PC-9 (cell line): ENCODE measurements at places on chromosomes 16 and 17. TPM values are rescaled to one million over a fixed set of nuclear protein-coding genes. Genes with fewer than 3 reads are reported as not detected.

HSDL1 gene
- 30.5 and 32.1 TPM in 2 replicates for total RNA-seq

DNA sequence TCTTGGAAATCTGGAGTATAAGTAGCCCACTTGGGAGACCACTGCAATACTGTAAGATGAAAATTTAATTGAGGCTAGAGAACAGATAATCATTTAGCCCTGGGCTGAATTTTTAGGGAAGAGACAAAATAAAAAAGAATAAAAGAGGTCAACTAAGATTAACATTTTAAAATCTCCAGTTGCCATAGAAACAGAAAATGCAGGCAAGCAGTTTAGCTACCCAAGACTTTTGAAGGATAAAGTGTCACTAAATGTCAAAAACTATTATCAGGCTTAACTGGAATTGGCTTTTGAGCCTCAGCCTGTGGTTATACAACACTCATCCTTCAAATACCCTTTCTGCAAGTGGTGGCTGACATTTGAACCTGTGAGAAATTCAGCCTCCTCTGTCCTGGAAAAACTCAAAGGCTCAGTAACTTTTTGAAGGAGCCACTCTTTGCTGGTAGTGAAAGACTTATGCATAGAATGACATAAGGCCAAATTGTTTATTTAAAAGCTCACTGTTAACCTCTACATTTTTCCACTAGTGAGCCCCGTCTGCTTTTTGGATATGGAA is 220.7 kb upstream of the KCNJ16 start:
- H3K4me1 ChIP-seq = peaks cover 31% of the 10 kb centered on the region
- no peak overlapping the region for H3K27ac ChIP-seq
- H3K27me3 ChIP-seq = no peaks in the 10 kb centered on the region
- DNase-seq = no peak

PMM2 gene
- 40.0 and 54.4 TPM in 2 replicates for total RNA-seq

DNA sequence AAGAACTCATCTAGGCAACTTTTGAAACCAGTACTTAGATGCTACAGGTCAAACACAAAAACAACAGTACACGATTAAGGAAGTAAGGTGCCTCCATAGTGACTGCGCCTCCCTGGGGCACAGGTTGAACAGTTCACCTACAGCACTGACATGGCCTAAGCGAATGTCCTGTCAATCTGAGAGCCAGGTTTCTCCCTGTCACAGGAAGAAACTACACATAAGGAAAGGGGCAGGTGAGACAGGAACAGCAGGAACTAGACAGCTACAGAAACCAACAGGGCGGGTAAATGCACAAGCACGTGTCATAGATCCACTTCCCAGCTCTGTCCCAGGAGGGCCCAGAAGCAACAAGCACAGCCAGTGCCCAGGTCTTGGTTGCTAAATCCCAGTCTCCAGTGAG is 8.0 kb upstream of the ARHGDIA start:
- H3K4me3 ChIP-seq = no peak overlapping the region
- no peak for DNase-seq
- H3K4me1 ChIP-seq = no peaks in the 10 kb centered on the region

CACNG3 gene
- total RNA-seq = not detected in 2 replicates

DNA sequence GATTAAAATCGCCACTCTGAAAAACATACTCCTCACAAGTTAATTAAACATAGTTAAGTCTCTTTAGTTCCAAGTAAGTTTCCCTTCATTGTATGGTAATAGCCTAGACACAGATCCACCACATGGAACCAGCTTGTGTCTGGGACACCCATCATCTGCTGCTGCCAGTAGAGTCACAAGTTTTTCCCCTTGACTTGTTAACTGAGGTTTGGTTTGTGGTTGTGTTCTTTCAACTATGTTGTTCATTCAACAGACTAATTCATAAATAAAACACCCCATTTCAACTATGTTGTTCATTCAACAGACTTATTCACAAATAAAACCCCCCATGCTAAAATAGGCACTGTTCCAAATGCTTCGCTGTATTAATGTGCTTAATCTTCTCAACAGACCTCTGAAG is 24.4 kb downstream of the YWHAE start:
- H3K27me3 ChIP-seq = no peaks in the 10 kb centered on the region
- H3K36me3 ChIP-seq = peaks cover 43% of the 10 kb centered on the region
- no peak for DNase-seq
- H3K4me1 ChIP-seq = no peaks in the 10 kb centered on the region

SEPTIN12 gene
- not detected in 2 replicates for total RNA-seq

TRAPPC1 gene
- total RNA-seq = 181 and 224 TPM in 2 replicates

MMP28 gene
- total RNA-seq = 2.8 and 6.4 TPM in 2 replicates

OSGIN1 gene
- 41.3 and 44.8 TPM in 2 replicates for total RNA-seq

- DNase-seq = no peak
- no peaks in the 10 kb centered on the region; the same call in 1 of the 2 replicates for H3K27me3 ChIP-seq
- no peaks in the 10 kb centered on the region for H3K4me1 ChIP-seq
- no peaks in the 10 kb centered on the region for H3K36me3 ChIP-seq
Observed at GRCh38 chr17:511001-511698, 158.5 kb upstream of the RPH3AL start.

GRCh38 chr16:11101695-11102522 is 154.1 kb downstream of the SOCS1 start:
- H3K27me3 ChIP-seq = no peaks in the 10 kb centered on the region
- H3K36me3 ChIP-seq = no peaks in the 10 kb centered on the region
- H3K4me1 ChIP-seq = peaks cover 26% of the 10 kb centered on the region
- no peak for DNase-seq
- H3K27ac ChIP-seq = no peak overlapping the region
- H3K4me3 ChIP-seq = no peak overlapping the region

DNA sequence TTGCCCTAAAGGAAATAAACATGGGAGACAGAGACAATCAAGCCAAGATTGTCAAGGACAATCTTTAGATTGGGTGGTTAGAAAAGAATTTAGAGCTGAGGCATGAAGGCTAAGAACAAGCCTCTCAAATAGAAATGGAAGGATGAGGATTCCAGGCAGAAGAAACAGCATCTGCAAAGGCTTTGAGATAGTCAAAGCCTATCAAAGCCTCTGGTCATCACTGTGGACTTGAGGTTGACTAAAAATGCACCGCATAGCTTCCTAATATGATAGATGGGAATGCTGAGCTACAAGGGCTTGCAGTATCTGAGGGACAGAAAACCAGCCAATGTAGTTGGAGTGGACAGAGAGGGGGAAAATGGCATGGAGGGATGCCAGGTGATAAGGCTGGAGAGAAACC is 109.8 kb upstream of the FAM20A start:
- no peak overlapping the region for H3K4me3 ChIP-seq
- H3K27me3 ChIP-seq = peaks cover 57% of the 10 kb centered on the region
- H3K36me3 ChIP-seq = no peaks in the 10 kb centered on the region
- no peak for DNase-seq
- H3K27ac ChIP-seq = no peak overlapping the region
- H3K4me1 ChIP-seq = no peaks in the 10 kb centered on the region

GRCh38 chr17:68460715-68461114 is 3.4 kb upstream of the WIPI1 start:
- H3K36me3 ChIP-seq = no peaks in the 10 kb centered on the region
- H3K4me3 ChIP-seq = no peak overlapping the region
- no peak for DNase-seq

DNA sequence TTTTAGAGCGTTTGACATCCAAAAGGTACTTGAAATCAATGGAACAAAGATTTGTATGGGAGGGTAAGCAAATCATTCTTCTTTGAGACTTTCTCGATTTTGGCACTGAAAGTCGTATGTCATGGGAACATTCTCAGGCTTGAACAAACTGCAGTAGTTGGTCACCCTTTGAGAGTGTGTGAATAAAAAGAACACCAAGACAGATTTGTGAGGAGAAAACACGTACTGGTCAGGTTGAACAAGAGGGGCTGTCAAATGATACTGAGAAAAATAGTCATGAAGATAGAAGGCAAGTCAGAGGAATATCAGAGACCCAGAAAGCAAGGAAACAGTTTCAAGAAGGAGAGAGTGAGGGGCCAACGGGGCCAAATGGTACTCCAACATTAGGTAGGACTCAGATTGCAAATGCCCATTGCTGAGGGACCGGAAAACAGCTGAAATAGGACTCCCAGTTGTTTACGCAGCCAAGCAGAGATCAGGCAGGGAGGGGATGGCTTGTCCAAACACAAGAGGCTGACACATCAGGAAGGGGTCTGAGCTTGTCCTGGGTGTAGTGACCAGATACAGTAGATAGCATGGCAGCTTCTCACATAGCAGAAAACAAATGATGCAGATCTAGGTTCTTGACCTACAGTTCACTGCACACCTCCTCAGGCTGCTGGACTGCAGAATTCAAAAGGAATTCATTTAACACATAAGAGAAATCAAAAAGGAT is 74.5 kb upstream of the MYOCD start:
- H3K27me3 ChIP-seq = peaks cover 9% of the 10 kb centered on the region
- no peaks in the 10 kb centered on the region for H3K36me3 ChIP-seq
- H3K4me1 ChIP-seq = no peaks in the 10 kb centered on the region

DNA sequence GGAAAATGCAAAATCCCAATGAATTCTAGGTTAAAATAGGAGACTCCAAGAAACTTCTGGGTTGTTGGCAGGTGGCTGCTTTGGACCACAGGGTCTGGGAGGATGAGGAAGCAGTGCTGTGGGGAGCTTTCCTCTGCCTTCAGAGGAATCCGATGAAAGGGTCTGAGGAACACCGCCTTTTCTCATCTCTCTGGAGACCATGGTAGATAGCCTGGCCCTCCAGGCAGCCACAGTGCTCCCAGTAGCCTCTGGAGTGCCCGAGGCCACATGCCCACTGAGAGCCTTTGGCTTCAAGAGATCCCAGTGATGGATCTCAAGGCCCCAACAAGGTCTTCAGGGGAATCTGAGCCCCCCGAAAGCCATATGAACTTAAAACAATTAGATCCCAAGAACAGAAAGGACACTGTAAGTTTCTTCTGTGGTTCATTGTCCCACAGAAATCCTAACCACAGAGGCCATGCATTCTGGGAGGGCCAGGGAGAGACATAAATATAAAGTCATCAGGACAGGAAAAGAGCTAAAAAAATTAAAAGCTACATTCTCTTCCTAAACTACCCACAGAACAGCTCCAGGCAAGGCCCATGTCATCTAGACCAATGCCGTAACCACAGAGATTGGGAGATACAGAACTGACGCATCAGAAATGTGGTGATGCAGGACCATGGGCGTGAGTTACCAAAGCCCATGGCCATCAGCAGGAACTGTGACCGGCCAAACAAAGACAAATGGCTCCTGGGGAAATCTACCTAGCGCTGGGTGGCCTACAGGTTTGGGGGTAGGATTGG is 24.3 kb downstream of the TK2 start:
- H3K36me3 ChIP-seq = 0 out of 2 replicates have a peak, but pooled peaks cover 3% of the 10 kb centered on the region
- H3K4me1 ChIP-seq = peaks cover 26% of the 10 kb centered on the region
- no peaks in the 10 kb centered on the region for H3K27me3 ChIP-seq

BRCA1 gene
- 40.9 and 52.0 TPM in 2 replicates for total RNA-seq

- no peak overlapping the region for H3K4me3 ChIP-seq
- no peaks in the 10 kb centered on the region for H3K4me1 ChIP-seq
- H3K27ac ChIP-seq = no peak overlapping the region
- no peaks in the 10 kb centered on the region for H3K36me3 ChIP-seq
- no peak for DNase-seq
Observed at GRCh38 chr16:86391984-86392383, 118.3 kb upstream of the FOXF1 start.

DNA sequence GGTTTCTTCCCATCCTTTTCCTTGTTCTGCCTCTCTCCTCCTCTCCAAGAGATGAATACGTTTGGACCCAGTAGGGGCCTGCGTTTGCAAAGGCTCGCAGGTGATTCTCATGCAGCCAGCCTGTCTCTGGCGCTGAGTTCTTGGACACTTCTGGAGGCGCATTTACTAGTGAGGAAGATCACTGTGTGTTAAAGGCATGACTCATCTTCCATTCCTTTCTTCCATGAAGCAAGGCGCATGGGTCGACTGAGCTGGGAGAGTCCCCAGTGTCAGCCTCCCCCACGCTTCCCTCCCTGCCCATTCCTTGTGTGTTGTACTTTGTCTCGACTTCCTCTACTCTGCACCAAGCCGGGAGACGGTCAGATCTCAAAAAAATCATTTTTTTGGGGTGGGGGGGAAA is 159.9 kb upstream of the EEF2KMT start:
- H3K27me3 ChIP-seq = 0 out of 2 replicates have a peak, but pooled peaks cover 5% of the 10 kb centered on the region
- no peaks in the 10 kb centered on the region for H3K4me1 ChIP-seq
- no peak overlapping the region for H3K27ac ChIP-seq

NUPR1 gene
- 17.3 and 21.3 TPM in 2 replicates for total RNA-seq

DNA sequence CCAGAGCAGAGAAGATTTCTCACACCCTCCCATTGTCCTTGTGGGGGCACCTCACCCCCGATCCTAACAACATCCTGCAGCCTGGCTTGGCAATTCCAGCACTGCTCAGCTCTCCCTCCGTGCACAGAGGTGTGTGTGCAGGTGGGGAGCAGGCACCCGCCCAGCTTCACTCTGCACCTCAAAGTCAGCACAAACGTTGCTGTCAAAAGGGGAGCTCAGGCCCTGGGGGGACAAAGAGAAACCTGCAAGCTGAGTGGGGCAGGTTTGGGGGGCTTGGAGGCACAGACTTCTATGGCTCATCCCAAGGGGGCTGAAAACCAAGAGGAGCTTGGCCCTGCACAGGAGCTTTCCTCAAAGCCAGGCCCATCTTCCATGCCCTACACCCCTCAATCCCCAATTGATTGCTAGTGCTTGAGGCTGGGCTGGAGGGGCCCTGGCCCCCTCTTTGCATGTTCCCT is 231.9 kb upstream of the TNRC6C start:
- H3K36me3 ChIP-seq = no peaks in the 10 kb centered on the region
- DNase-seq = no peak
- no peak overlapping the region for H3K27ac ChIP-seq
- H3K4me3 ChIP-seq = no peak overlapping the region

HOXB5 gene
- total RNA-seq = 8.3 and 12.9 TPM in 2 replicates

DNA sequence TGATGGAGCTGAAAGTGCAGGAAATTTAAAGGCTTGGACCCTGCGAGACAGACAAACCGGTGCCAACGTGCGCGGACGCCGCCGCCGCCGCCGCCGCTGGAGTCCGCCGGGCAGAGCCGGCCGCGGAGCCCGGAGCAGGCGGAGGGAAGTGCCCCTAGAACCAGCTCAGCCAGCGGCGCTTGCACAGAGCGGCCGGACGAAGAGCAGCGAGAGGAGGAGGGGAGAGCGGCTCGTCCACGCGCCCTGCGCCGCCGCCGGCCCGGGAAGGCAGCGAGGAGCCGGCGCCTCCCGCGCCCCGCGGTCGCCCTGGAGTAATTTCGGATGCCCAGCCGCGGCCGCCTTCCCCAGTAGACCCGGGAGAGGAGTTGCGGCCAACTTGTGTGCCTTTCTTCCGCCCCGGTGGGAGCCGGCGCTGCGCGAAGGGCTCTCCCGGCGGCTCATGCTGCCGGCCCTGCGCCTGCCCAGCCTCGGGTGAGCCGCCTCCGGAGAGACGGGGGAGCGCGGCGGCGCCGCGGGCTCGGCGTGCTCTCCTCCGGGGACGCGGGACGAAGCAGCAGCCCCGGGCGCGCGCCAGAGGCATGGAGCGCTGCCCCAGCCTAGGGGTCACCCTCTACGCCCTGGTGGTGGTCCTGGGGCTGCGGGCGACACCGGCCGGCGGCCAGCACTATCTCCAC is at the start of gene NOG:
Gene NOG (plus strand): TSS at position 54 of the 674 bp plus-strand sequence. CDS start 525 bp downstream, at position 579.
- H3K27me3 ChIP-seq = no peaks in the 10 kb centered on the region
- H3K4me1 ChIP-seq = peaks cover 17% of the 10 kb centered on the region
- H3K36me3 ChIP-seq = no peaks in the 10 kb centered on the region
- DNase-seq = peak; percentile 66
- peak within 1 kb of the TSS; percentile 59 for H3K27ac ChIP-seq

- no peaks in the 10 kb centered on the region for H3K27me3 ChIP-seq
- H3K4me1 ChIP-seq = peaks cover 70% of the 10 kb centered on the region
- no peak overlapping the region for H3K4me3 ChIP-seq
Observed at GRCh38 chr17:50916708-50917417, 50.7 kb upstream of the TOB1 start.

KRTAP9-6 gene
- not detected in 2 replicates for total RNA-seq
